ENCODE measurements at places on chromosomes 6 and 20. TPM values are rescaled to one million over a fixed set of nuclear protein-coding genes. Genes with fewer than 3 reads are reported as not detected.

Gene ADGRF1
- 1.1 TPM for polyA plus RNA-seq

- H3K36me3 ChIP-seq: peaks cover 3% of the 10 kb centered on the region
- peaks cover 7% of the 10 kb centered on the region for H3K4me1 ChIP-seq
- peak overlapping the region; percentile 94 for H3K4me3 ChIP-seq
- H3K27me3 ChIP-seq: no peaks in the 10 kb centered on the region
Observed at GRCh38 chr6:16762268-16762549, 949 bp upstream of the ATXN1 start.

GRCh38 chr20:9565910-9566550, 51.6 kb downstream of the LAMP5 start:
- H3K36me3 ChIP-seq: no peaks in the 10 kb centered on the region
- H3K4me3 ChIP-seq: no peak overlapping the region
- H3K27me3 ChIP-seq: no peaks in the 10 kb centered on the region
- no peak overlapping the region for H3K27ac ChIP-seq
- H3K4me1 ChIP-seq: no peaks in the 10 kb centered on the region

- no peaks in the 10 kb centered on the region for H3K4me1 ChIP-seq
- no peak for DNase-seq
- no peaks in the 10 kb centered on the region for H3K36me3 ChIP-seq
- H3K27ac ChIP-seq: no peak overlapping the region
Observed at GRCh38 chr6:69880601-69881000, 14.2 kb downstream of the COL19A1 start.
